ENCODE measurements at places on chromosomes 16 and 17.

GRCh38 chr17:34283571-34283970, 2.0 kb upstream of the CCL11 start:
- no peak for DNase-seq

DNA sequence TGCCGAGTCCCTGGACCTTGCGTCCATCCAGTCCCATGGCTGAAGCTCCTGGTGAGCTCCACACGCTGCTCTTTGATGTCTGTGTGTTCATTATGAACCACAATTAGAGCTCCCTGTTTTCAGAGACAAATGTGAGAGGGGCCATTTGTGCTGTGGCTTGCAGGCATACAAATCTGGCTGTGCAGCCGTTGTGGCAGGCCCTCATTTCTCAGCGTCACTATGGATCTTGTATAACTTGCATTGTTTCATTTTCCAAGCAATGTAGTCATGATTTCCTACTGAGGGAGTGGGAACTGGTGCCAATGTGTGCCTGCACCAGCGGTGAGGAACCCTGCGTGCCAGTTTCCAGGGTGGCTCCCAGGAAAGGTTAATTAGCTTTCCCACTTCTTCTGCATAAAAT, 542.6 kb downstream of the TMEM114 start:
- no peak for DNase-seq

DNA sequence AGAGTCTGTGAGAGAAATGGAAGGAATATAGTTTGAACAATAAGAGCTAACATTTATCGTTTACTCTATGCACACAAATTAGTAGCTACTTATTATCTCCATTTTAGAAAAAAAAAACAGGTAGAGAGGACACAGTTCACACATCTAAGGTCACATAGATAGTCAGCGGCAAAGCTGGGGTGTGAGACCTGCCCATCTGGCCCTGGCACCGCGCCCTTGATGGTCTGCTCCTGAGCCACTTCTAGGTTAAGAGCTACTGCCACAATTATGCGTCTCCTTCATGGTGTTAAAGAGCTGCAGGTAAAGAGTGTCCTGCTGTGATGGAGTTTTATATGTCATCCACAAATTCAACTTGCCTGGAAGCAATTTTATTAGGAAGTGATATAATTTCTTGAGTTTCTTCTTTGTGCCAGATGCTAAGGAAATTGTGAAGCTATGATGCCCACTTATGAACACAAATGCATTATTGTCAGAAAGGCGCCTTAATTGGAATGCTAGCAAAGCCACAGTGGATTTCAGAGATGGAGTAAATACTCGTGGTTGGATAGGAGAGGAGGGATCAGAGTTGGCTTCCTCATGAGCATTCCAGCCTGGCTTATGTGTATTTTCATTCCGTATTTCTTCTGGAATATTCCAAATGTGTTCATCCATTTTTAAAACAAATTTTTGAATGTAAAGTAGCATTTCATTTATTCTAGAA, 21.3 kb upstream of the MFSD6L start:
- DNase-seq: no peak

DNA sequence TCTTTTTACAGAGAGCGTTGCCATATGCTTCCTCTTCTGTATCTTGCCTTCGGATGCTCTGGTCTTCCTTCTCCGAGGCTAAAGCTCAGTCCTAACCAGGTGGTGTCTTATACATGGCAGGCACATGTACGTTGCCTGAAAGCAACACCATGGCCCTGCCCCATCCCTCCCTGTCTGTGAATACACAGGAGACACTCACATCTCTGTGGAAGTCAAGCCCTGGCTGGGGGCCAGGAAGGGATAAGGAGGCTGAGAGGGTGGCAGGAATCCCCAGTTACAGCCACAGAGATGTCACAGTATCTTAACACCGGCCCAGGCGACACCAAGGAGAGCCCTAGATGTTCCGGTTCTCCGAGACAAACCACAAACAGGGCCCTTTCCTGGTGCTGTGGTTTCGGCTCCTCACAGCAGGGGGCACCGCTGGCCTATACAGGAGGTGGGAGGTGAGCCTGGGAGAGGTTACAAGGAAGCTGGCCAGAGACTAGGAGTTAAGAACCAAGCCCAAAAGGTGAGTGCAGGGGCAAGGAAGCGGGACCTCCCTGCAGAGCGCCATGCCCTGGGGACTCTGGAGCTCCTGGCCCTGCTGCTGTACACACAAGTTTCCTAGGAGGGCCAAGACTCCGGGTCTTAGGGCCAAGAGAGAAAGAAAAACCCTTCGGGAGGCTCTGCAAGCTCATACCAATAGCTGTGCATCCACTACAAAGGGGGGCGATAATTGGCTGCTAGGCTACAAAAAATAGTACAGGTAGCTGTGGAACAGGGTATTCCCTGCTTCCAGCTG, 41.7 kb downstream of the SRL start:
- peak; percentile 5 for DNase-seq

DNA sequence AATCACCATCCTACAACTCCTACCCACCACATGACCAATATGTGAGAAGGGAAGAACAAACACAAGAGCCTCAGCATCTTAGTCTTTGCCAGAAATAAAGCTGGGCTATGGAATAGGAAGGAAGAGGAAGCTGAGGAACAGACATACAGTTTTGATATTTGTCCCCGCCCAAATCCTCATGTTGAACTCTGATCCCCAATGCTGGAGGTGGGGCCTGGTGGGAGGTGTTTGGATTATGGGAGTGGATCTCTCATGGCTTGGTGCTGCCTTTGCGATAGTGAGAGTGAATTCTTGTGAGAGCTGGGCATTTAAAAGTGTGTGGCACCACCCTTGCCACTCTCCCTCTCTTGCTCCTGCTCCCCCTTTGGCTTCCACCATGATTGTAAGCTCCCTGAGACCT, 52.4 kb upstream of the NLK start:
- no peak for DNase-seq

DNA sequence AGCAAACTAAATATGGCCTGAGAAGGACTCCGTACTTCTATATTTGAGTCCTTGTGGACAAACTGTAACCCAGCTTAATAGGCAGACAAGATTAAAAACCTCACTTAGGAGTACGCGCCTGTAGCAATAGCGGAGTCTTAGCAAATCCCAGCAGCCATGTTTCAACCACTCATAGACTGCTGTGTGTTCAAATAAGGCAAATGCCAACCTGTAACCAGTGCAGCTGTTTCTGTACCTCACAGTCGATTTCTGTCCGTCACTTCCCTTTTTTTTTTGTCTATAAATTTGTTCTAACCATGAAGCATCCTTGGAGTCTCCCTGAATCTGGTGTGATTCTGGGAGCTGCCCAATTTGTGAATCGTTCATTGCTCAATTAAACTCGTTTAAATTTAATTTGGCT, 30.2 kb downstream of the TANC2 start:
- no peak for DNase-seq

GRCh38 chr17:27819145-27819544, 18.8 kb upstream of the NOS2 start:
- no peak for DNase-seq

DNA sequence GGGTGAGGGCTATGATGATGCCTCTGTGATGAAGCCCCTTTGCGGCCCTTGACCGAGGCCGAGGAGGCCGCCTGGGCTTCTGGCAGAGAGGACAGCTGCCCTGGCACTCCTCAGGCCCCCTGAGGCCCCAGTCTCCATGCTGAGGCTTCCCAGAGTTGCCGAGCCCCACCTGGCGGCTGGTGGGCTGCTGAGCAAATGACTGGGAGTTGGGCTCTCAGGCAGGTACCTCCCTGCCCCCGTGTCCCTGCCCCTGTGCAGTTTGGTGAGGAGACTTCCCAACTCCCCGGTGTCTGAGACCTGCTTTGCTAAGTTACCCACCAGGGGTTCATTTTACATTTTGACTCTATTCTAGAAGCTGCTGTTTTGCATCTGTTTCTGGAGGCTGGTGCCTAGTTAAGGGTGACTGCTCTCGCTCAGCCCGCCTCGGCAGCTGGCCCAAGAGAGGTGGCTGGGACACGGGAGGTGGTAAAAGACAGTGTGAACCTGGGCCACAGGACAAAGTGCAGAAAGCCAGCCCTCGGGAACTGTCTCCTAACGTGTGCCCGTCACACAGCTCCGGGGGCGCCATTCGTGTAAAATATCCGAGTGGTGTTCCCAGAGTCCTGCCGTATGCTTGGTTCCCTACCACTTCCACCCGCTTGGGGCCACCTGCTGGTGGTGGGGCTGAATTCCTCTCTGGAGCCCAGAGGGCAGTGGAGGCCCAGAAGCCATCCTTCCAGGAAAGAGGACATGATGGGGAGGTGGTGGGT, 134.5 kb downstream of the RAB11FIP4 start:
- DNase-seq: no peak

DNA sequence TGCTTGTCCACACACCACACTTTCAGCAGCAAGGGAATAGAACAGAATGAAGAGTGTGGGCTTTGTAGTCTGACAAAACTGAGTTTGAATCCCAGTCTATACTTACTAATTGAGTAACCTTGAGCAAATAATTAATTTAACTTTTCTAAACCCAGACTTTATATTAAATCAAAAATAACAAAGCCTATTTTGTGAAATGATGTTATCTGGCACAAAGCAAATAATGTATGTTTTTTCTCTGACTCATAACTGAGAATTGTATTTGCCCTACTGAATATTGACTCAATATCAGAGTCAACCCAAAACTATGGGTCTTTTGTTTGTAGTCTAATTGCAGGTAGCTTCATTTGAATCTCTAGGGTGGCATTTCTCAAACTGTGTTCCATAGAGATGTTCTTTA, 77.9 kb upstream of the TANC2 start:
- no peak for DNase-seq

- peak; percentile 27 for DNase-seq
Observed at GRCh38 chr16:83899272-83899897, 470 bp downstream of the MLYCD start.

GRCh38 chr17:72380737-72381136, 259.9 kb downstream of the SOX9 start:
- DNase-seq: no peak

- DNase-seq: peak; percentile 31
Observed at GRCh38 chr17:63698381-63698885, 1.5 kb downstream of the LIMD2 start.

DNA sequence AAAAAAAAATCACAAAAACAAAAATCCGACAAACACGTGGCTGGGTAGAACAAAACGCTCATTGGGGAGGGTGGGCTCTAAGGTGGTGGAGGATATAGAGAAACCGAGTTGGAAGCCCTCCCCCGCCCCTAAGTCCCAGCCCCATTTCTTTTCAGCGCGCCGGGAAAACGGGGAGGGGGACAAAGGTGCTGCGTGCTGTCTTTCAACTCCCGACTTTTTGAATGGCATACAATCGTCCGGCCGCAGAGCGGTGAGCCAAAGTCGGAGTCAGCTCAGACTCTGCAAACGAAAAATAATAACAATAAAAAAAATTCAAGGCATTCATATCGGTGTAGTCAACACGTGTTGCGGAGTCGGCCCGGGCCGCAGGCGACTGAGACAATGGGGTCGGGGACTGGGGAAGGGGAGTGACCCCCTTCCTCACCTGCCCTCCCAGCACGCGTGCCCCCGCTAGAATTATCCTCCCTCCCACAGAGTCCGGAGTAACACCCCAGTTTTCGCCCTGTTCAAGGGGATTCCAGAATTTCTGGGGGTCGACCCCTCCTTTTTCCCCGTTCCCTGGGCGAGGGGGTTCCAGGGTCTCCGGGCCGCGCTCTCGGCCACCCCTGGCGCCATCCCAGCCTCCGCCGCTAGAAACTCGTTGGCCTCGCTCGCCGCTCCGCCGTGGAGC, 1.7 kb upstream of the IGF2BP1 start:
- DNase-seq: no peak

DNA sequence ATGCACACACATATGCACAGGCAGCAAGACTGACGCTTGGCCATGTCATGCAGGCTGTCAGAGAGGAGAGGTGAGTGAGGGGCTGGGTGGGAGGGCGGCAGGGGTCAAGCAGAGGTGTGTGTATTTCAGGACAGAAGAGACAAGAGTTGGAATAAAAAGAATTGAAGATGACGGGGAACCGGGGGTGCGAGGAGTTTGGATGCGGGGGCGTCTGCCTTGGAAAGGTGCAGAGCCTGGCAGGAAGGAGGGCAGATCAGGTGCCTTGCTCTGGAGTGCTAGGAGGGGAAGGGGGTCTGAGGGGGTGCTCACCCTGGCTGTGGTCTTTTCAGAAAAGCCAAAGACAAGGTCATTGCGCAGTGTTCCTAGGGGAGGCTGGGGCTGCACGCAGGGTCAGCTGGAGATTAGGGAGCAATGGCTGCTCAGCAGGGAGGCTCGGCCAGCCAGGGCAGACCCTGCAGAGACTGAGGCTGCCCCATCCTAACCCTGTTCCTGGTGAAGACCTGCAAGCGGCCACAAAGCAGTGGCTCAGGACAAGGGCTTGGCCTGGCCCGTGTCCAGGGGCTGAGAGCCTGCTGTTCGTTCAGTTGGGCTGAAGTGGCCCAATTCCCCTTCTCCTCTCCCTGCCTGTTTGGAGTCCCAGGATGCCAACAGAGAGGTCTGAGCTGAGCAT, 23.7 kb upstream of the CBX4 start:
- DNase-seq: no peak

DNA sequence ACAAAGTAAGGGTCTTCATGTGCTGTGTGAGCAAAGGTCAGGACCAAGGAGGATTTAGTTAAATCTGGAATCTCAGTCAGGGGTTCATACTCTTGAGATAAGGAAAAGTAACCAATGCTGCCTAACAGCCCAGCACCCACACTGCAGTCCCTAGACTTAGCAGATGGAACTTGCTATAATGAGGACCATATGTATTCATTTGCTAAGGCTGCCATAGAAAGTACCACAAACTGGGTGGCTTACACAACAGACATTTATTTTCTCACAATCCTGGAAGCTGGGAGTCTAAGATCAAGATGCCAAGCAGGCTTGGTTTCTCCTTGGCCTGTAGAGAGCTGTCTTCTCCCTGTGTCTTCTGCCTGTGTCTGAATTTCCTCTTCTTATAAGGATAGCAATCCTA, 20.8 kb downstream of the ZP2 start:
- no peak for DNase-seq

DNA sequence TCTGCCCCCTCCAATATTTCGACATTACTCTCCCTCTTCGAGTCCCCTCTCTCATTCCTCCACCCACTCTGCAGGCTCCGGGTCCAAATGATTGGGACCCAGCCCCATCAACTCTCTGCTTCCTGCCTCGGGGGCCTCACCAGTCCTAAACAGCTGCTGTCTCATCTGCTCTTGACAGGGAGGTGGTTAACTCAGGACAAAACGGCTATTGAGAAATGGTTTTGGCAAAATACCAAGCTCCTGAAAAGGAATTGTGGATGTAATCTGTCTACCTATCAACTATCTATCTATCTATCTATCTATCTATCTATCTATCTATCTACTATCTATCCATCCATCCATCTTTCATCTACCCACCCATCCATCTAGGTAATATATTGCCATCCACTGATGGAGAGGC, 2.2 kb downstream of the CD300H start:
- no peak for DNase-seq

All from stimulated activated CD4-positive, alpha-beta T cell treated with anti-CD3 and anti-CD28 coated beads, Interleukin-4, amount 100 ng/mL, for 4 hours (primary cell).